ENCODE measurements at places on chromosomes 3 and 15.
A peak's percentile ranks its signal among the peaks of the same experiment; 100 is the strongest.

- DNase-seq = no peak
Measured at GRCh38 chr3:190121383-190121782, 686 bp upstream of the P3H2 start.

DNA sequence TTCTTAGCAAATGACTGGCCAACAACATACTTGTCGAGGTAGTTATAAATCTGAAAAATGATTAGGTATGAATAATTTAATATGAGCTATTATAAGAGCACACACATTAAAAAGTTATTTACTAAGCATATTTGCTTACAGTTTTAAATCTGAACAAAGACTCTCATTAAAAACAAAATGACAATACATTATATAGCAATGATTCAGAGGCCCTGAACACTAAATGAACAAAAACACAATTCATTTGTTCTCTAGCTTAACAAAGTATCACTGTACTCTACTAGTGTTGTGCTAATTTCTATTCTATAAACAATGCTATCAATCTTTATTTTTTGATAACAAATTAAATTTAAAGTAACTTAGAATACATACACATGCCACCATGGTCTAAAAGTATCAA, 21.0 kb downstream of the CLPX start:
- DNase-seq = no peak

- DNase-seq = no peak
Measured at GRCh38 chr15:58740436-58740835, 9.1 kb downstream of the ADAM10 start.

DNA sequence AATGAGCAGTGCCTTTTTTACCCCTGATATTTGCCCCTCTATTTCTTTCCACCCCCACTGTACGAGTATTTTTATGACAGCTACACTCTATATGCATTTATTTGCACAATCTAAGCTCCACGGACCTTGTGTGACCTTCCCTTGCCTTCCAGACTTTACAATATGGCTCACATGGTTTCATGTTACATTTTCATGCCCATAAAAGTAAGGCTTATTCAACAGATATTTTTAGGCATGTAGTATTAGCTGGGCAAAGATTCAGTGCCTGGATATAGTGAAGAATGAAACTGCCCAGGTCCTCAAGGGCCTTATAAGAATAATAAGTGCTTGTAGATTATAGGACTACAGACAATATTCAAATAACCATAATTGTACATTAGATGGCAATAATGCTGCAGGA, 481.9 kb upstream of the CNTN4 start:
- no peak for DNase-seq

DNA sequence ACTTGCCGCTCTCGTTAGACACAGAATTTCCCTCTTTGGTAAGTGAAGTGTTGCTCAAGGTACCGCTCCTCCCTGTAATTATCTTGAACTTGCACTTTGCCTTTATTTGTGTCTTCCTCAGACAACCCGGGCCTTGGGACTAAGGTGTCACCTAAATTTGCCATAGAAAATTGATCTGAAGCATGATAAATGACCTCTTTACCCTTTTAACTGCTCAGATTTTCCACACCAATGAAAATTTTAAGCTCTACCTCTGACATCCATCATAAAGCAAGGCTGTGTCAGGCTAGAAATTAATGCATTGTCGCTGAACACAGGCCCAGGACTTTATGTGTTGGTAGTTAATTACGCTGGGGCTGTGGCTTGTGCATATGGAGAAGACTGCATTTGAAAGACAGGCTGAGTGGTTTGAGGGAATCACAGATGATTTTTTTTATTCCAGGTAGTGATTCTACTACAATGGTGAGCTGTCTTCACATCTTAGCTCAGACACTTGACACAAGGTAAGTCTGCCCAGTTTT, 199.6 kb upstream of the CHRM5 start:
- no peak for DNase-seq

- DNase-seq = no peak
Measured at GRCh38 chr15:100501117-100501516, 27.6 kb downstream of the CERS3 start.

DNA sequence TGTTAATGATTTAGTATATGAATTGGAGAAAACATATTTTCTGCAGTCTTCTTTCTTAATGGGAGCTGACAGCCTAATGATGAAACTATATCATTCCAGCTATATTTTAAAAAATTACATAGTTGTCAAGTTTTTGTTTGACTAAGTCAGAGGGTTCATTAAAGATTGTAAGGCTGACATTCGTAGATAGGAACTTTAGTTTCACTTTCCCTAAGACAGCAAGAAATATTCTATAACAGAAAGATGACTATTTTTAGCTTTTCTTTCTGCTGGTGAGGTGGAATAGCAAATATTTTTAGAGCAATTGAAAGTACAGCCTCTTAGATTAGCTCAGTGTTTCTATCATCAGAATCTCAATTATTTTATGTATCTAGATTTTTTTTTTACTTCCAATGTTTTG, 60.2 kb downstream of the PIAS1 start:
- DNase-seq = peak; percentile 33

GRCh38 chr3:27976933-27977332, 254.8 kb upstream of the EOMES start:
- peak; percentile 54 for DNase-seq

DNA sequence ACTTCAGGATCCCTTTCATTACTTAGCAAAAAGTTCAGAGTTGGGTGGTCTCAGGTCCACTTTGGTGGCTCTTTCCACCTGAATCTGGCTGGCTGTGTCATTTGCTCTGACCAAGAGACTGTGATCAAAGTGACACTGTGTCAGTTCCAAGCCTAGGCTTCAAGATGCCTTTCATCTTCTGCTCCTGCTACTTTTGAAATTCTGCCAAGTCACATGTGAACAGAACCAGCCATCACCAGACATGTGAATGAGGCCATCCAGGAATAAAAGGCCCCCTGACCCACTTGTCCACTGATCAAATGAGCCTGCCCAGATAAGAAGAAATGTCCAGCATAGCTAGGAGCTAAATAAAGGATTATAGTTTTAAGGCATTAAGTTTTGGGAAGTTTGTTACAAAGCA, 132.2 kb downstream of the OSBPL10 start:
- DNase-seq = no peak

- DNase-seq = peak; percentile 91
Measured at GRCh38 chr3:25592510-25592968, 72.2 kb downstream of the TOP2B start.

DNA sequence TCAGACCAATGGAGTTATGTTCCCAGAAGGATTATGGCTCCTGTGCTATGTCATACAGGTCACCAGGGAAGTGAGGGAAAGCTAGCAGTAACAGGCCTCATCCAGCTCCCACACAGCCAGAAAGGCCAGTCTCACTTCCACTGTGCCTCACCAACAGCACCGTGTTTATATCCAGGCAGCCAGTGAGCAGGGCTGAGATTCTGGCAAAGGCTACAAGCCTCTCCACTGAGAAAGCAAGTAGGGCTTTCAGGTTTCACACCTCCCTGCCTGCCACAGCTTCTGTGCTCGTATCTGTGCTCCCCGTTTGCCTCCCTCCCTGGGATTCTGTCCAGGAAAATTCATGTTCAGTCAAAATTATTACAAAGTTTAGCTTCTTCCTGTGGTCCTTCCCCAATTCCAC, 14.9 kb upstream of the CFAP20DC start:
- no peak for DNase-seq

- DNase-seq = no peak
Measured at GRCh38 chr15:82643992-82644391, 3.2 kb downstream of the CPEB1 start.

DNA sequence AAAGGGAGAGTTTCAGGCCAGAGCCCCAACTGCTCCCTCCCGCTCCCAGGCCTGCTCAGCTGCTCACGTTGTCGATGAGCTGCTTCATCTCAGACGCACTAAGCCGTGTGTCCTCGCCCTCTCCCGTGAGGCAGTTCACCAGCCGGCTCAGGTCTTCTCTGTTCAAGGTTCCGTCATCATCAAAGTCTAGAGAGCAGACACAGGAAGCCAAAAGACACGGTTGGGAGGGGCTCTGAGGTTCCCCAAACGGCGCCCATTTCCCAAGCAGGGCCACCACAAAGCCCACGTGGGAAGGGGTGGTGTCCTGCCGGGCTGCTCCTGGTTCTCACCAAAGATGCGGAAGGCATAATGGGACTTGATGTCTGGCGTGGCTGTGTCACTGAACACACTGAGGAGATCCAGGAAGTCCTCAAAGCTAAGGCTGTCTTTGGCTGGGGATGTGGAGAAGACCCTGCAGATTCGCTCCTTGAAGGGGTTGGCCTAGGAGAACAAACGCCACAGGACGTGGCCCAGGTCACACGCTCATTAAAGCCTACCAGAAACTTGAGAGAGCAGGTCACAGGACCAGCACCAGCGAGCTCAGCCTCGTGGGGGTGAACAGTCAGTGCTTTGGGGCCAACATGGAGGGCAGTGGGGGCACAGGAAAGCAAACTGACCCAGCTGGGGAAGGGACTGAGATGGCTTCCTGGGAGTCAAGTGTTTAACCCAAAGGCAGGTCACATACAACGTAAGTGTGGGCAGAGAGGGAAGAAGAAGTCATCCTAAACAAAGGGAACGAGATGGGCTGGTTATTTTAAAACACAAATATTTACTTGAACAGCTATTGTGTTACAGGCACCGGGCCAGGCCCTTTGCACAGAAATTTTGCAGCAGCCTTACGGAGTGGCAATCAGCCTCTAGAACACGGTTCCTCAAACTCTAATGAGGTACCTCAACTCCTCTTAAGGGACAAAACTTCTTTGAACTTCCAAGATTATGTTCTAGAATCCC, 2.4 kb downstream of the CIB1 start:
- DNase-seq = no peak

DNA sequence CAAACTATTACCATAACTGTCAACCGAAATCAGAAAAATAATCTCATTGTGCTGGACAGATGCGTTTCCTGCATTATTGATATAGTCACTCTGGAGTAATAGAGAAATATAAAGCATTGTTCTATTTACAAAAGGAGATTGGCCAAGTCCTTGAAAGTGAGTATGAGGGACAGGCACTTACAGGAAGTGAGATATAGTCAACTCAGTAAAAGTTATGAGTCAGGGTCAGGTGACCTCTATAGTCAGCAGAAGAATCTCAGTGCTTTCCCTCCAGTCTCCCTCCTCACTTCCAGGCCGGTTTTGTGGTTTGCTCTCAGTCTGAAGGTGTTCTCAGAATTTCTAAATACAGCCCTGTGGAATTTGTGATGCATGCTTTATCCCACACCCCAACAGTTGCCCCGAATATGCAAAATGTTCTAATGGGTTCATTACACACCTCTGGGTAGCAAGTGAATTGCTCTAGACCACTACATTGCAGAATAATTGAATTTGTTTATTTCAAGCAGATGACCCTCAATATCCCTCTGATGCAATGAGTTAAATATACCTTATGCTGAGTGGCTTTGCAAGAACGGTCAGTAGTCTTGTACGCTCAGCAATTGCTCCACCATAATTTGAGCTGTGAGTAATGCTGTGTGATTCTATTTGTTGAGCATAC, 787.7 kb downstream of the MCTP2 start:
- DNase-seq = peak; percentile 79

DNA sequence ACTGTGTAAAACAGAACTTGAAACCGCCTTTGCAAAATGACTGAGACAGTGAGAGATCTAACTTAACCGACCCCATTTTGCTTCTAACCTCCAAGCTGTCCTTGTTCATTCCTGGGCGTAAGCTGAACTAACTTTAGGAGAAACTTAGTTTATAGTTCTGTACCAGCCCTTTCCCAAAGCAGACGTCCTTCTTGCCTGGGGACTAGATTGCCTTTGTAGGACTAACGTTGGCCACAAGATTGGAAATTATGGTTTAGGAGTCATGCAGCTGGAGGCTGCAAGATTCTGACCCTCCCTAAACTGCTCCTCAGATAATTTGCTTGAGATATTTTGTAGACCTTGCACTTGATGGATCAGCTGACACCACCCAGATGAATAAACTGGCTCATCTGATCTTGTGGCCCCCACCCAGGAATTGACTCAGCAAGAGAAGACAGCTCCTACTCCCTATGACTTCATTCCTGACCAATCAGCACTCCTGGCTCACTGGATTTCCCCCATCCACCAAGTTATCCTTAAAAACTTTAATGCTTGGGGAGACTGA, 219.9 kb upstream of the PROK2 start:
- peak; percentile 40 for DNase-seq

DNA sequence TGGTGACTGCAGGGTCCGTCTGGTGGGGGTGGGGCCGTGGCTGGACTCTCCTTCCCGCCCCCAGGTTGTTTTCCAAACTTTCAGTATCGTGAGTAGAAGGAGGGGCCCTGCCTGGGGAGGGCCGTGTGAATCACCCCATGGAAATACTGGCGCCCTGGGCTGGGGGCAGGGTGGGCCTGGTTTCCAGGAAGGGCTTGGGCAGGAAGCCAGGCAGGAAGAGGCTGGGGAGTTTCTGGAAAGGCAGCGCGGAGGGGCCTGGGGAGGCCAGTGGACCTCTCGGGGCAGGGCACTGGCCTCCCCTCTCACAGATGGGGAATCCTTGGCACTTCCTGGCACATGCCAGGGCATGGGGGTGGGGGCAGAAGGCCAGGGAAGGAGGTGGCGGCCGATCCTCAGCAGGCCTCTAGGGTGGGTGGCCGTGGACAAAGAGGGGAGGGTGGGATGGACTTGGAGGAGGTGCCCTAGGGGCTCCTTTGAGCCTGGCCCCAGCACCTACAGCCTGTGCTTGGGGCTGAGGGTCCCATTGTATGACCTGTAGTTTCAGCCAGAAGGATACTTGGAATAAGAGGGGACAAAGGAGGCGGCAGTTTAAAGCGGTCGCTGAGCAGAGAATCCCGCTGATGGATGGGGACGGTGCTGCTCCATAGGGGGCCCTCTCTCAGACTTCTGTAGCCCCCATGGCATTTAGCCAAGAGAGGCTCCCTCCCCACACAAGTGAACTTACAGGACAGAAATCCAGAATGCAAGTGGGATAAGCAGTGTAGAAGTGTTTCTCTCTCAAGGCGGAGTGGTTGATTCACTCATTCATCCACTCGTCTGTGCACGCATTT, 56.5 kb upstream of the GATA2 start:
- peak; percentile 89 for DNase-seq

DNA sequence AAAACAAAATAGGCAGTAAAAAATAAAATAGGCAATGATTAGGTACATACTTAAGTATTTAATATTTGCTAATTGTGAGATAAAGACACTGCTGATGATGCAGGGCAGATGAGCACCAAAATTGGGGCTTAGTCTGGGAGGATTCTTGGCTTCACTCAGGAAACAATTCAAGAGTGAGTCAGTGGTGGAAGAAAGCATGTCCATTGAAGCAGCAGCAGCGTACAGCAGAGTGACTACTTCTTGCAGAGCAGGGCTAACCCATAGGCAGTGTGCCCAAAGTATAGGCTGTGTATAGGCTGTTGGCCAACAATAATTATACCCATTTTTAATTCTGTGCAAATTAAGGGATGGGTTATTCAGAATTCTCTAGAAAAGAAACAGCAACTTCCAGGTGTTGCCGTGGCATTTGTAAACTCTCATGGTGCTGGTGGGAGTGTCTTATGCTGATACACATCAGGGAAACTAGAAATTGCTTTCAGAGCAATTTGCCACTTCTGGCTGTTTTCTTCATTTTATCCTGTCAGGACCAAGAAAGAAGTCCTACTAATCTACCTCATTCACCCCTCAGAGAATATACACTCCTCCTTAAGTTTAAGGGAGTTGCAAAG, 317.3 kb upstream of the NAALADL2 start:
- DNase-seq = peak; percentile 26

- no peak for DNase-seq
Measured at GRCh38 chr3:61862614-61863289, 301.4 kb downstream of the PTPRG start.

- no peak for DNase-seq
Measured at GRCh38 chr3:129341331-129342141, 62.9 kb downstream of the HMCES start.

GRCh38 chr15:101201411-101202174, 50.3 kb downstream of the CHSY1 start:
- peak; percentile 99 for DNase-seq
